ENCODE measurements at places on chromosomes 7 and 10.
A peak's percentile ranks its signal among the peaks of the same experiment; 100 is the strongest.

- no peak for DNase-seq
These were observed 93.6 kb downstream of the CACNB2 start for GRCh38 chr10:18233775-18234174.

DNA sequence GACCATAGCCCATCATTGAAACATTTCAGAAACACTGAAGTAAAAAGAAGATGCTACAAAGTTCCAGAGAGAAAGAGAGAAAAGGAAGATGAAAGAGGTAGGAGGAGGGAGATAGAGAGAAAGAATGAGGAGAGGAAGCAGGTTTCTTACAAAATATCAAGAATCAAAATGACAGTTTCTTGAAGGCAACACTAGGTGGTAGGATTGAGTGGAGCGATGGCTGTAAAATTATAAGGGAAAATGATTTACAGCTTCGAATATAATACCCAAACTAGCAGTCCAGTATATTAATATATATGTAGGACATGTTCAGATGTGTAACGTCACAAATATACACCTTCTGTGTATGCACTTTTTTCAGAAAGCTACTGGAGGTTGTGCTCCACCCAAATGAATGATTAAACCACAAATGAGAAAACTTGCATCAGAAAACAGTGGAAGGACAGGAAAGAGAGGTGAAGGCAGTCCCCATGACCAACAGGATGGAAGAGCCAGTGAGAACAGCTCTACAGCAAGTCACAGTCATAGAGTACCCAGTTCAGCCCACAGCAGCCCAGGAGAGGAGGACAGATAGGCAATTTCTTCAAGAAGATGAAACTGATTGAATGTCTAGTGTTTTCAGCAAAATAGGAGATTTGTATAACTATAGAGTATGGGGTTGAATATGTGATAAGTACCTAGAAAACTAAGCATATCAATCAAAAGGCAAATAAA lies 151.5 kb upstream of the TARP start:
- no peak for DNase-seq

- DNase-seq: no peak
These were observed 715 bp upstream of the PANK1 start for GRCh38 chr10:89645742-89646172.

- no peak for DNase-seq
These were observed 53.1 kb upstream of the ZNF273 start for GRCh38 chr7:64849924-64850499.

DNA sequence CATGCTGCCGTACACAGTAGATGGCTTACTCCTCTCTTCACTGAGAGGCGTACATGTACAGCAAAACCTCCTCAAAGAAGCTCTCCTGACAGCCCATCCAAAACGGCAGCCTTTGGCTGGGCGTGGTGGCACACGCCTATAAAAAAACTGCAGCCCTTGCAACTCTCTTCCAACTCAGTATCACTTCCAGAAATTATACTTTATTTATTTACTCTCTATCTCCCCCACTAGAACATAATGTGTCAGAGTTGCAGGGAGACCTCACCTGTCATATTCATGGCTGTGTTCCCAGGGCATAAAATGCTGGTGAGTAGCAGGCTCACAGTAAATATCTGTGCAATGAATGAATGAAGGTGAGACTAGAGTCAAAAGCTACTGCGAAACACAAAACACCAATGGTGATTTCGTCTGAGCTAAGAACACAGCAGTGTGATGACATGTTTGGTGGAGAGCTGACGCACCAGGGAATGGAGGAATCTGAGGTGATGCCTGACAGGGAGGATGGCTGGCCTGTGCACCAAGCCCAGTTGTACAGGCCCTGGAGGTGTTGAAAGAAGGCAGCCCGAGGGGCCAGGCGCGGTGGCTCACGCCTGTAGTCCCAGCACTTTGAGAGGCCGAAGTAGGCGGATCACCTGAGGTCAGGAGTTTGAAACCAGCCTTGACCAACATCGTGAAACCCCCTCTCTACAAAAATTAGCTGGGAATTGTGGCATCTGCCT lies 55.3 kb downstream of the COBL start:
- DNase-seq: no peak

GRCh38 chr7:101308245-101309085 lies 13.1 kb downstream of the IFT22 start:
- DNase-seq: peak; percentile 13

DNA sequence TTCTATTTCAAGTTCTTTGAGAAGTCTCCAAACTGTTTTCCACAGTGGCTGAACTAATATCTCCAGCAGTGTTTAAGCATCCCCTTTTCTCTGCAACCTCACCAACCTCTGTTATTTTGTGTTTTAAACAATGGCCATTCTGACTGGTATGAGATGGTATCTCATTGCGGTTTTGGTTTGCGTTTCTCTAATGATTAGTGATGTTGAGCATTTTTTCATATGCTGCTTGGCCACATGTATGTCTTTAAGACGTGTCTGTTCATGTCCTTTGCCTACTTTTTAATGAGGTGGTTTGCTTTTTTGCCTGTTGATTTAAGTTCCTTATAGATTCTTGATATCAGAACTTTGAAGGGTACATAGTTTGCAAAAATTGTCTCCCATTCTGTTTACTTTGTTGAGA lies 156.6 kb upstream of the IMMP2L start:
- no peak for DNase-seq

- DNase-seq: no peak
These were observed 153.5 kb downstream of the MACC1 start for GRCh38 chr7:20063644-20064043.

- DNase-seq: no peak
These were observed 77.3 kb downstream of the SEMA3A start for GRCh38 chr7:84117304-84117703.

- DNase-seq: no peak
These were observed 80.3 kb downstream of the BICC1 start for GRCh38 chr10:58593008-58593407.

DNA sequence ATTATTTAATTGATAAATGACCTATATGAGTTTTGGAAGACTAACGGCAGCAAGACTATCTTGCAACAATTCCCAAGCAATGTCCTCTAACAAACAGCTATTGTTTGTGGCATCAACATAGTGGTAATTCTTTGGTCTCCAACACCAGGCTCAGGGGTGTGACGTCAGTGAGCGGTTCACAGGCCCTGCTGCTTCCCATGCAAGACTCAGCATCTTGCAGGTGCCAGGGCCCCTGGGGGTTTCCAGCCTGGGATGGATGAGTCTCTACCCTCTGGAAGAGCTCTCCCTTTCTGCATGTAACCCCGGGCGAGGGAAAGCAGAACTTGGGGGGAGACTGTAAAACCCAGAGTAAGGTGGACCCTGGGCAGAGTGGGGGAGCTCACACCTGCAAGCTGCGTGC lies 164.7 kb downstream of the ACTR3B start:
- no peak for DNase-seq

DNA sequence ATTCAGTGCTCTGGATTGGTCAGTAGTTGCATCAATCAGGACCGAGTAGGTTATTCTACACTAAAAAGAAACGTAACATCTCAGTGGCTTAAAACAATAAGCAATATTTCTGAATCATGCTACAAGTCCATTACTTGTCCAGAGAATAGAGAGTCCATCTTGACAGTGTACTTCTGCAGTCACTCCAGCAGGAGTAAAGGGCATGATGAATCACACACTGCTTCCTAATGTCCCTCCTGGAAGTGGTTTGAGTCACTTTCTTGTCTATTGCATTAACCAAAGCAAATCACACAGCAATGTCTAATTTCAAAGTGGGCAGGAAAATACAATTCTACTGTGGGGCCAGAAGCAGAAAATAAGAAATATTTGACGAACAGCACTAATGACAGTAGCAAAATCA lies 124.8 kb downstream of the TSPAN12 start:
- DNase-seq: no peak

DNA sequence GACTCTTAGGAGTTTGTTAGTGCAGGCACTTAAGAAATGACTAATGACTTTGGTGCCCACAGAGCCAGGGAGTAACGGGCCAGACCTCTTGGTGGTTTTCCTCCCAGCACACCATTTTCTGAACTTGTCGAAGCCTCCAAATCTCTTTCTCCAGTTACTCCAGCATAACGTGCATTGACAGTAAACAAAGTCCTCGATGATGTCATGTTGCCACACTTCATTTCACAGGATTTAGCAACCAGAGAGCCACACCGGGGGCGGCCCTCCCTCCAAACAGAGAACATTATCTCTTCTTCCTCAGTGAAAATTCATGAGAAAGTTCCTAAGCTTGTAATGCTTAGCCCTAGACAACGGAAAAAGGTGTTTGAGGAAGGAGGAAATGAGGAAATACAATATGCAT lies 4.0 kb upstream of the SVOPL start:
- DNase-seq: no peak

DNA sequence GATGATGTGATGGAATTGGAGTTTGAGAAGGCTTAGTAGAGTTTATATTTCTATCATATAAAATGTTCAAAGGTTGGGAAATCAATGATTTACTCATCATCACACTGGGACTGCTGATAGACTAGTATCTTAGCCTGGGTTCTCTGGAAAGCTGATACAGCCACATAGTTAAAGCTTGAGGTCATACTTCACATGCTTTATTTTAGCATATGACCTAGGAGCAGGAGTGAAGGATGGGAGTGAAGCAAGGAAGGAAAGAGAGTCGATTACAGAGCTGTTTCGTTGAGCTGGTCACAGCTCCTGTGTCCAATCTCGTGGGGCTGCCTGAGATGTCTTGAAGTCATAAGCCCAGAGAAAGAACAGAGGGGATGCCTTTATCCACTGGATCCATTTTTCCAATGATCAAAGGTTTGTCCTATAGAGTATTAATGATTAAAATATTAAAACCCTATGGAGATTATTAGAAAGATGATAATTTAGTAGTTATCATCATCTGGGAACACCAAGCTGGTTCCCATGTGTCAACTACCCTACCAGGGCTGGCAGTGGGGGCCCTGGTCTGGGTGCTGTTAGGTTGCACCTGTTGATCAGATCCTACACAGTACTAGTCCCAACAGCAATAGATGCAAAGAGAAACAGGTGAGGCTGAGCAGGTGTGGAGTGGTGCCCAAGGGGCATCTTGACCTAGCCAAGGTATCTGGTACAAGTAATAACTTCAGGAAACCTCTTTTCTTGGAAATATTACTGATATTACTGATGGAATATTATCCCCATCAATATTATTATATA lies 77.8 kb downstream of the BAMBI start:
- DNase-seq: no peak

- DNase-seq: no peak
These were observed 4.8 kb downstream of the DYNC2I1 start for GRCh38 chr7:158861004-158861787.

DNA sequence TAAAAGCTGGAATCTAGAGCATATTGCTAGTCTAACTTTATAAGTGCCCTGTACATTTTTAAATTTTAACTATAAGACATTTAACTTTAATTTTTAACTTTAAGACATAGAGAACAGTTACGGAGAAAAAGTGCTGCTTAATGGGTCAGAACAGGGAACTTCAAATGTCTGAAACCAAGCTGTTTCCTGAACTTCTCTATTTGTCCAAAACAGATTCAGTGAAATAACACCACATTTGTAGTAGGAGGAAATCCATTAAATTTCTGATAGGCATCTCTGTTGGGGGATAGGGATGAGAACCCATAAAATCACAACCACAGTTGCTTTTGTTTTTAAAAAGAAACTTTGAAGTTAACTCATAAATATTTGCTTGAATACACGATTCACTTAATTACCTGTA lies 170.8 kb upstream of the ANK3 start:
- no peak for DNase-seq

- no peak for DNase-seq
These were observed 262.0 kb downstream of the PRPF18 start for GRCh38 chr10:13848520-13849445.

DNA sequence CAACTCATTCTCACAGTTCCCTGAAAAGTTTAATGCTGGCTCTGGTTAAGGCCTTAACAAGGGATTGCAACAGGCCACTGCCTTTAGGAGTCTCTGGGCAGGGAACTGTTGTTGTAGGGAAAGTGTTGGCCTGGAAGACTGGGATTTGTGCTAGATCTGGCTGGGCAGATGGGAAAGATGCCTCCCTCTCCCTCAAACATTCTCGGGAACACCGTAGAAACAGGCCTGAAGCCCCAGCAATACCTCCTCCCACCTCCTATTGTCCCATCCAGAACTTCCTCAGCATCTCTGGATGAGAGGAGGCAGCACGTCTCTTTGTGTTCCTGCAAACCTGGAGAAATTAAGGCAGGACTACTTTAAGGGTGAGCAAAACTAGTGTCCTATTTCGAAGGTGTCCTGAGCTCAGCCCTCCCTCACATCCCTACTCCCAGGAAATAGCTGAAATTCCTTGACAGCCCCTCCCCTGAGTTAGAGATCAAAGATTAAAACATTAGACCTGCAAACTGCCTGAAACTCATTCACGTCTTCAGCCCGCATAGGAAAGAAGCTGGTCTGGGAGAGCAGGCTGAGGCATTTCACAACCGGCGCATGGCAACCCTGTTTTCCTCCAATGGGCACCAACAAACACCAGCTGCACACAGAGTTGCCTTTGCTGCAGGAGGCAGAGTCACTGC lies 10.9 kb upstream of the MAP3K8 start:
- DNase-seq: no peak

- no peak for DNase-seq
These were observed 156.3 kb upstream of the COBL start for GRCh38 chr7:51472873-51473272.

GRCh38 chr7:75716992-75717626 lies 21.6 kb downstream of the HIP1 start:
- no peak for DNase-seq

DNA sequence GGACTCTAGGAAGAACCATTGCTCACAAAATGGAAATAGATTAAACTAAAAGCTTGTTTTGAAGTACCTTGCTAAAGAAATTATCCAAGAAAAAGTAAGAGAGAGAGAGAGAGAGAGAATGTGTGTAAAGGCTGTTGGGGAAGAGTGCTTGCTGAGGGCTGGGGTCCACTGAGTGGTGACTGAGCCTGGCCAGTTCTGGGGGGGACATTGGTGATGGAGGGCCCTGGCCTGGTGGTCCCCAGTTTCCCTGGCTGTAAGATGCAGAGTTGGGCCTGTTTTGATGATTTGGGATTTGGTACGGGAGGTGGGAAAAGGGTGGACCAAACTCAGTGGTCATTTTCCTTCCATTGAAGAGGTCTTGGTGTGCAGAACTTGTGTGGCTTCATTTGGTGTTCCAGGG lies 880 bp downstream of the RAMP3 start:
- DNase-seq: no peak

- no peak for DNase-seq
These were observed 25.6 kb upstream of the TMEM196 start for GRCh38 chr7:19798986-19799385.

DNA sequence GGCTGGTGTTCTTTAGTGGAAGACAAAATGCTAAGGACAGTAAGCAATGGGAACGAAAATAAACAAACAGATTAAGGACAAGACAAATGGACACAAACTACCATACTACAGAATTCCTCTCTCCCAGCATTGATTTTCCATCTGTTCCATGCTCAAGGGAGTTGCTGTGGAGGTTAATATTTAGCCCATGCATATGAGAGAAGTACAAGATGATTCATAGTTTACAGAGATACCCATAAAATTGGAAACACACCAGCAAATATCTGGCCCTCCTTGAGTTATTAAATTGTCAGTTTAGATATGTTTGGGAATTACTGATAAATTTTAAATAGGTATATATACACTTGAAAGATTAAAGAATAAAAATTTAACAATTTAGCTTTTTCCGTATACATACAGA lies 69.8 kb downstream of the GLI3 start:
- DNase-seq: no peak

GRCh38 chr7:1360521-1360971 lies 98.7 kb downstream of the MICALL2 start:
- no peak for DNase-seq

All from effector CD8-positive, alpha-beta T cell (primary cell).